ENCODE measurements at places on chromosomes 6 and 20.

DNA sequence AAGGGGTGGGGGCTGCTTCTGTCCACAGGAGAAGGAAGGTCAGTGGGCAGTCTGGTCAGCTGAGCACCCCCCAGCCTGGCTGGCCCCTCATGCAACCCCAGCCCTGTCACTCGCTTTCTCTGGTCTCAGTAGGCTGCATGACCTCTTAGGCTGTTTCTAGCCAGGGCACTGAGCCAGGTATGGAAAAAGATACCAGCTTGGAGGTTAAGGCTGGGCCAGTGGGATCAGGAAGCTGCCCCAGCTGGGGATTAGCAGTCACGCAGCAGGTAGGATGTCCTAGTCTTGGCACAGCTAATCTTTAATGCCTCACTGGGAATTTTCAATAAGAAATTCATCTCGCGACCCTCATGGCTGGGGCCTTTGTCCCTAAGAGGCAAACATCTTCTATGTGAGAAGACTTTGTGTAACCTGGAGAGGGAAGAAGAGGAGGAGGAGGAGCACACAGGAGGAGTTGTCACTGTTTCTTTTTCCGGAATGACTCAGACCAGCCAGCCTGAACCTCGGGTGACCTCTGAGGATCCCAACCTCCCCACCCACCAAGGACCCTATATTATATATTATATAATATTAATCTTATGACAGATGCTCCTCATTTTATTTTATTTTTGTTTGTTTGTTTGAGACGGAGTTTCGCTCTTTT lies 2.4 kb upstream of the BPIFA2 start:
- DNase-seq = no peak

GRCh38 chr6:100289285-100289684 lies 175.4 kb downstream of the SIM1 start:
- DNase-seq = no peak

GRCh38 chr20:9220874-9221547 lies 152.1 kb downstream of the PLCB4 start:
- peak; percentile 58 for DNase-seq

GRCh38 chr20:59042151-59042795 lies at the start of gene PRELID3B:
Gene PRELID3B (minus strand): TSS chr20:59042786. CDS start chr20:59042730, 56 bp downstream.
- DNase-seq = no peak

GRCh38 chr6:40077315-40077714 lies 143.1 kb upstream of the MOCS1 start:
- no peak for DNase-seq

- peak; percentile 40 for DNase-seq
Observed at GRCh38 chr20:1418350-1418749, 25.5 kb upstream of the FKBP1A start.

GRCh38 chr20:41202426-41202825 lies 65.1 kb downstream of the PLCG1 start:
- no peak for DNase-seq

DNA sequence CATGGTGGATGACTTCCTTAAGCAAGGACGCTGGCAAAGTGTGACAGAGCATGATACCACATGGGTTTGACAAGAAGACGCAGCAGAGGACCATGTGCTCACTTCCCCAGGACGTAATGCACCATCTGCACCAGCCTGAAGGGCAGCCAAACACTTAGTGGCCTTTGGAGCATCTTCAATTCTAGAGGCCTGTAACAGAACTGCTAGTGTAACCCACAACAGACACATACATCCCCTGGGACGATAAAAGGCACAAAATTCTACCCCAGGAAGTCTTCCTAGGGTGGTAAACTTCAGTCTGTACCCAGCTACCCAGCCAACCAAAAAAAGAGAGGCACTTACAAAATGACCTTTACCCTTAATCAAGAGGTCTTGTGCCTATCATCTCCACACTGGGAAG lies 9.2 kb upstream of the CPNE1 start:
- no peak for DNase-seq

DNA sequence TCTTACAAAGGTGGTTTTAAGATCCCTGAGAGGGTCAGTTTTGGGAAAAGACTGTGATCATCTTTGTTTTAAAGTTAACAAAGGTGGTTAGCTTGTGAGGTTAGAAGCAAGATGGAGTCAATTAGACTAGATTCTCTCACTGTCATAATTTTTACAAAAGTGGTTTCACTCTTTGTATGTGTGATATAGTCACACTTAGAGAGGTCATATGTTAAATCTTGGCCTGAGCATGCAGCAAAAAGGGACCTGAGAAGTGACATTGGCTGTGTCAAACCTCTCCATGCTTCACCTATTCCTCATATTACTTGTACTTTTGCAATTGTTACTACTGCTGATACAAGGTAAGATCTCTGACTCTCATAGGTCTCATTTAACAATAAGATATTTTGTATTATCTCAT lies 368.0 kb downstream of the TBC1D32 start:
- DNase-seq = no peak

DNA sequence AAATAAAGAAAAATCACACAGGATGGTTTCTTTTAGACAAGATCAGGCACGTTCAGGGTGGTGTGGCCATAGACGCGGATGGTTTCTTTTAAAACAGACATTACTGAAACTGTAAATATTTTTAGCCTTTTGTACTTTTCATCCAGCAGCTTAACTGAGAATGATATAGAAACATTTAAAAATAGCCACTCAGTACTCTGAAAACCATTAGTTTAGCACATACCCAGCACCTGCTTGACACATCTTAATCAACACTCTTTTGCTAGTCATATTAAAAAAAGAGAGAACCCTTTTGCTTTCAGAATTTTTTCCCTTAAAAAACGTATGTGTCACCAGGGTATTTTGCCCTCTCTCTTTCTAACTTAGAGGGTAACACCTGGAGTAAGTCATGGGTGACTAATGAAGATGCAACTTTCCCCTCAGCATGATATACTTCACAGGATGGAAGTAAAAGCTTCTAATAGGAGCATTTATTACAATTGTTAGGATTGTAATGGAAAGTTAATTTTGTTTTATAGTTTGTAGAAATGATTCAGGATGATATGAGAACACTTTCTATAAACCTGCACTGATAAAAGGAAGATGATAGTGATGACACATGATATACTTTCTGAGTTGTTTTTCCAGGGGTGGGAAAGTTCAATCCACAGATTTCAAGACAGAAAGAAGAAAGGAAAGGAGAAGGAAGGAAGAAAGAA lies 45.2 kb downstream of the BACH2 start:
- no peak for DNase-seq

DNA sequence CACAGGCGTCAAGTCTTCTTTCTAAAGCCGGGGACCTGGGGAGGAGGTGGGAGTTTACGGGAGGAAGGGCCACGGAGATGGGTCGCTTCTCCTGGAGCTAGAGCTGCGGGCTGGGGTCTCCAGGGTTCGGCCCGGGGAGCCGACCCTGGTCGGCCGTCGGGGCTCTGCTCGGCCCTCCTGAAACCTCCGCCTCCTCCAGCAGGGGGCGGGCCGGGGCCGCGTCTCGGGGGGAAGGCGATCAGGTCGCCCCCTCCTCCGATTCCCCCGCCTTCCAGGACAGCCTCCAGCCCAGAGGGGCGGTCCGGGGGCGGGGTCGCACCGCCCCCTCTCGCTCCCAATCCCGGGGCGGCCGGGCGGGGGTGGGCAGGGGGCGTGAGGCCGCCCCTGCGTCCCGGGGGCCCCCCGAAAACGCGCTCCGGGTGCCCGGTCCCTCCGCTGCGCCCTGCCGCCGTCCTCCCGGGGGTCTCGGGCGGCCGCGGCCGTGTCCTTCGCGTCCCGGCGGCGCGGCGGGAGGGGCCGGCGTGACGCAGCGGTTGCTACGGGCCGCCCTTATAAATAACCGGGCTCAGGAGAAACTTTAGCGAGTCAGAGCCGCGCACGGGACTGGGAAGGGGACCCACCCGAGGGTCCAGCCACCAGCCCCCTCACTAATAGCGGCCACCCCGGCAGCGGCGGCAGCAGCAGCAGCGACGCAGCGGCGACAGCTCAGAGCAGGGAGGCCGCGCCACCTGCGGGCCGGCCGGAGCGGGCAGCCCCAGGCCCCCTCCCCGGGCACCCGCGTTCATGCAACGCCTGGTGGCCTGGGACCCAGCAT lies at the start of gene CEBPB:
Gene CEBPB (plus strand): TSS at position 580 of the 814 bp plus-strand sequence. CDS start 204 bp downstream, at position 784.
- peak; percentile 93 for DNase-seq

DNA sequence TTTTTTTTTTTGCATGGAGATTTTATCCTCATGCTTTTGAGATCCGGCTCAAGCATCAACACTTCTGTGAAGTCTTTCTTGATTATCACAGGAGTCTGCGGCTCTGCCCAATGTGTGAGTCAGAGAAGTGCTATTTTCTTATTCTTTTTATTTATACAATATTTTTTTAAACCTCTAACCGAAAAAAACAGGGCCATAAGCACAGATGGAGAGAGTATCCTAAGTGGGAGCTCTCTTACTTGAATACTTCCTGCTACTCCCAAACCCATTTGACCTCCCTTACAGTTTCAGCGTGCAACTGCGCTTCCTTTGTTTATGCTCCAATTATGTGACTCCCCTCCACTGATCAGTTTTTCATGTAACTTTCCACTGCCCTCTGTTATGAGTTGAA lies 8.7 kb upstream of the ATXN1 start:
- DNase-seq = peak; percentile 70

DNA sequence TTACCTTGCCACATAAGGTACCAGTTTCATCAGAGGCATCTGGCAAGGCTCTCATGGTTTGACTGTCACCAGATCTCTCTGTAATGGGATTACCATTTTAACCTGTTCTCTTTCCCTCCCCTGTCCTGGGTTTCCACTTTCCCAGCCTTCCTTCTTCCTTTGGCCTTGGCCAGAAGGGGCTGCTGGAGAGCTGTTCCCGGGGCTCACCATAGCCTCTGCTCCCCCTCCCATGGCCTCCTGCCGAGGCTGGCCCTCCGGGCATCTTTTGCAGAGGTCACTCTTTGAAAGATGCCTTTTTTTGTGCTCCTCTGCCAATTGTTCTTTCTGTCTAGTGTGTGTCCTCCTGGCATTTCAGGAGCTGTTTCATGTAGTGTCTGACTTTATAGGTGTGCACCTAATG lies 100.7 kb upstream of the SCP2D1 start:
- no peak for DNase-seq

- DNase-seq = no peak
Observed at GRCh38 chr6:22600059-22600458, 30.7 kb downstream of the HDGFL1 start.
